ENCODE measurements at places on chromosomes 4 and X. TPM values are rescaled to one million over a fixed set of nuclear protein-coding genes. Genes with fewer than 3 reads are reported as not detected.

Gene IL21
- not detected for polyA plus RNA-seq

Gene PNCK
- not detected for polyA plus RNA-seq

Gene TEX11
- not detected for polyA plus RNA-seq

Gene SMIM20
- polyA plus RNA-seq = 80.5 TPM

Gene TRPC5OS
- not detected for polyA plus RNA-seq

Gene CLCN5
- 0.05 TPM for polyA plus RNA-seq

Gene CXCL11
- polyA plus RNA-seq = not detected

Gene PDGFRA
- not detected for polyA plus RNA-seq

Gene ZFP92
- polyA plus RNA-seq = not detected

Gene RHOH
- polyA plus RNA-seq = 363 TPM

Gene RPL39
- 5,634 TPM for polyA plus RNA-seq

Gene RGN
- not detected for polyA plus RNA-seq

Gene IL13RA2
- polyA plus RNA-seq = not detected

Gene PRDM8
- 3.9 TPM for polyA plus RNA-seq

Gene DIPK2B
- polyA plus RNA-seq = not detected

Gene UPF3B
- polyA plus RNA-seq = 2.9 TPM

Gene USP17L20
- polyA plus RNA-seq = not detected

Gene ELF4
- 15.7 TPM for polyA plus RNA-seq

Gene MAGIX
- polyA plus RNA-seq = 0.70 TPM

Gene CLOCK
- 8.9 TPM for polyA plus RNA-seq

Gene S100P
- not detected for polyA plus RNA-seq

Gene IGFBP7
- not detected for polyA plus RNA-seq

Gene SUPT20HL1
- polyA plus RNA-seq = not detected

Gene MAGEB3
- polyA plus RNA-seq = not detected

Gene GAGE1
- polyA plus RNA-seq = not detected

Gene CLNK
- polyA plus RNA-seq = 2.5 TPM

Gene TRIML2
- not detected for polyA plus RNA-seq

Gene LONRF3
- 1.6 TPM for polyA plus RNA-seq

Gene HSFX4
- polyA plus RNA-seq = not detected

Gene LRP2BP
- polyA plus RNA-seq = 1.0 TPM

Gene SOWAHB
- polyA plus RNA-seq = not detected

Gene PSAPL1
- polyA plus RNA-seq = not detected

Gene BRS3
- not detected for polyA plus RNA-seq

Gene ARSJ
- polyA plus RNA-seq = not detected

Gene PCDH18
- not detected for polyA plus RNA-seq

Gene NEUROG2
- polyA plus RNA-seq = not detected

Gene MGST2
- 48.3 TPM for polyA plus RNA-seq

Gene PABPC1L2A
- not detected for polyA plus RNA-seq

Gene TEX13B
- not detected for polyA plus RNA-seq

Gene IL13RA1
- not detected for polyA plus RNA-seq

Gene SSX1
- polyA plus RNA-seq = not detected

Gene AMER1
- polyA plus RNA-seq = 0.02 TPM

Gene ZNF711
- polyA plus RNA-seq = not detected

Gene OFD1
- polyA plus RNA-seq = 26.9 TPM

Gene DUX4
- polyA plus RNA-seq = not detected

Gene SPP1
- polyA plus RNA-seq = 0.56 TPM

Gene TMEM150C
- 0.21 TPM for polyA plus RNA-seq

Gene ZAR1
- polyA plus RNA-seq = not detected

Gene MAML3
- 0.11 TPM for polyA plus RNA-seq

Gene PAGE5
- polyA plus RNA-seq = not detected

Gene RENBP
- polyA plus RNA-seq = 0.98 TPM

Gene SPANXD
- polyA plus RNA-seq = not detected

Gene ADGRG4
- polyA plus RNA-seq = not detected

Gene N4BP2
- polyA plus RNA-seq = 10.1 TPM

Gene EMCN
- polyA plus RNA-seq = not detected

Gene KLKB1
- 0.14 TPM for polyA plus RNA-seq

Measured in CD4-positive, CD25-positive, alpha-beta regulatory T cell (primary cell).